Fibroblast of gingiva (primary cell): ENCODE measurements at places on chromosomes 16 and 17.

DNA sequence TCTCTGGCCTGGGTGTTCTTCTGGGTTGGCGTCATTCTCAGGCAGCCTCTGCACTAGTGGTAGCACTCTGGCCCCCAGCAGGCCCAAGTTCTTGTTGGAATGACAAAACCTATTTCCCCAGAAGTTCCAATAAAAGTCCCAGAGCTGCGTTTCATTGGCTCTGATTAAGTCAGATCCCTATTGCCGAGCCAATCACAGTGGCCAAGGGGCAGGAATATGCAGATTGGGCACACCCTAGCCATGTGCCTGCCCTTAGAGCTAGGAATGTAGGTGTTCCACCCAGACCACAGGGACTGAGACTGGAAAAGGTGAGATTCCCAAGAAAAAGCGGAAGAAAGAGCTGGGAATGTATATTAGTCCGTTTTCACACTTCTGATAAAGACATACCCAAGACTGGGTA is 44.9 kb upstream of the POLR3E start:
- DNase-seq = no peak

DNA sequence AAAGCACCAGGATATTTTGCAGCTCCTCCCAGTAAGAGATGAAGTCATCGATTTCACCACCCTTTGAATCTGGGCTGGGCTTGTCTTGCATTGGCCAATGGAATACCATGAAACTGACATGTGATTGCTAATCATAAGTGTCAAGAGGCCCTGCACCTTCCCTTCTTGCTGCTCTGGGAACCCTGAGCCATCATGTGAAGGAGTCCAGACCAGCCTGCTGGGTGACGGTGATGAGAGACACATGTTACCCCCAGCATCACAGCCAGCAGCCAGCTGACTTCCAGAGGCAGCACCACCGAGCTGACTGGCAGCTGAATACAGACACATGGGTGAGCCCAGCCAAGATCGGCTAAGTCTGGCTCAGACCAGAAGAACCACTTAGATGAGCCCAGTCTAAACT is 43.6 kb upstream of the CACNG4 start:
- DNase-seq = no peak

GRCh38 chr16:83138976-83139690 is 512.4 kb downstream of the CDH13 start:
- DNase-seq = peak; percentile 53

DNA sequence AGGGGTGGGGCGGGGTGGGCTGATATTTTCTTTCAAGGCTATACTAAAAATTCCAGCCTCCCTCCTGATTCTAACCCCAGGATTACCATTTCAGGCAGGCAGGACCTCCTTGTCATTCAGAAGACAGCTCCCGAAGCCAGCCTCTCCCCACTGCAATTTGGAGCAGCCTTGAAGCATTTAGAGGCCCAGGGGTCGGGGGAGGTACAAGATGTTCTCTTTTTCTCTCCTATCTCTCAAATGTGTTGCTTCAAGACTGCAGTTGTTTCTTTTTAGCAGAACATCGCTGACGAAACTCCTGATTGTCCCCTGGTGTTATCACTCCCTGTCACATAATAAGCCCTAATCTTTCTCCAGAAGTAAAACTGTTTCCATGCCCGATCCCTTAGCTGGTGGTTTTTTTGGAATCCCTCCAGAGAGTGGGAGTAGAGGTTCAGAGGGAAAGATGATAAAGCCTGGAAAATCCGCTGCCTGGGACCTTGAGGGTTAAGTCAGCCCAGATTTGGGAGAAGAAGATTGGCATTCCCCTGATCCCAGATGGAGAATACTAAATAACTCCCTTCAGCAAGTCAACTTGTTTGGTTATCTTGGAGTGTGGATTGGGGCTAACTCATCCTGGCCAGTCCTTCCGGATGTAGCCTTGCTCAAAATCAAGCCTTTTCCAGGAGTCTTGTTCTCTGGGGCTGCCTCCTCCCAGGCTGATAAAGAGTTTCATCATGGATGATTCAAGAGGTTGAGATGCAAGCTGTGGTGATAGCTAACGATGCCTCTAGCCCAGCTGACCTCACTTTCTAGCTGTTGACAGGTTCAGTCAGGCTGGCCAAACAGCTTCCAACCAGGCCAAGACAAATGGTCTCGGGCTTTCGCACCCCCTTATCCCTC is 71.3 kb downstream of the SOX9 start:
- DNase-seq = no peak

DNA sequence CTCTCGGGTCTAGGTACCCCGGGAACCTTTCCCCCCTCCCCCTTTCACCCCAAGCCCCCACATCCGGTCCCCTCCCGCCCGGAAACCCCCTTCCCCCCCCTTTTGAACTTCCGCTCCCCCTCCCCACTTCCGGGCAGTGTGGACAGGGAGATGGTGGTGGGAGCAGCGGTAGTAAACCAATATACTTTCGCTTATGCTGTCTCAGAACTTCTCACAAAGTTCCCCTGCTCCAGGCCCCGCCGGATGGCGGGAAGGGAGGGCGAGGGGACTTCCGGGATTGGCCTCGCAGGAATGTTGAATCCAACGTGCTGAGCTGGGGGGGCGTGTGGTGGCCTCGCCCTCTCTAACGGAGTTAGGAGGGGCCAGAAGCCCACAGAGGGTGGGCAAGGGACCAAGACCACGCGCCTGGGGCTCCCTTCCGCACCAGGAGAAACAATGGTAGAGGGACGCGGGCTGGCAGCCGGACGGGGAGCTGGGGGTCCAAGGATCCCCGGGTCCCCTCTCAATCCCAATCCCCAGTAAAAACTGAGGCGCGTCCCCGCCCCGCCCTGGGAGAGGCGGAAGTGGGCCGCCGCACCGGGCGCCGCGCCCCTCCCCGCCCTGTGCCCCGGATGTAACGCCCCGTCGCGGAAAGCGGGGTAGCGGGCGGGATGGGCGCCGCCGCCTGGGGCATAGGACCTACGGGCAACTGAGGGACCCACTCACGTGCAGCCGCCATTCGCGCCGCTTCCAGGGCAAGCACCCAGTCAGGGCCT is 742 bp downstream of the PFN1 start:
- DNase-seq = peak; percentile 33

- DNase-seq = no peak
Measured at GRCh38 chr16:27618606-27619327, 68.8 kb downstream of the KATNIP start.
